ENCODE measurements at places on chromosomes 13 and 19. TPM values are rescaled to one million over a fixed set of nuclear protein-coding genes. Genes with fewer than 3 reads are reported as not detected.

GRCh38 chr13:87887459-87888123 is 216.4 kb downstream of the SLITRK5 start:
- DNase-seq: no peak

DNA sequence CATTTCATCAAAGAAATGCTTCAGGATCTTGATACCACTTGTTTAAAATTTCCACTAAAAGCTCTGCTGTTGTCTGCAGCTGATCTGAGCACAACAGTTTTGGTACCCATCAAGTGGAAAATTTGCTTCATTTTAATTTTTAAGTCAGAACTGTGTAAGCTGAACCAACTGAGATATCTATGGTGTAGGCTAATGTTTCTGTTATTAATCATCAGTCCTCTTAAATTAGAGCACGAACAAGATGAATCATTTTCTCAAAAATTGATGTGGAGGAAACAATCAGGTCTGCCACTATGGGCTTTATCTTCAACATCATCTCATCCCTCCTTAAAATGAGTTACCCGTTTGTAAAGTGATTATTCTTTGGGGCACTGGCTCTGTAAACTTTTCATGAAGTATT is 221.5 kb upstream of the NBEA start:
- DNase-seq: no peak

- DNase-seq: peak; percentile 84
These were observed 8.7 kb downstream of the MAP2K2 start for GRCh38 chr19:4115050-4115817.

GRCh38 chr13:19618977-19619376 is 14.5 kb upstream of the MPHOSPH8 start:
- DNase-seq: no peak

GRCh38 chr13:103371271-103371670 is 305.1 kb upstream of the SLC10A2 start:
- DNase-seq: no peak

- DNase-seq: peak; percentile 52
These were observed 380.0 kb upstream of the SGCG start for GRCh38 chr13:22800526-22801401.

DNA sequence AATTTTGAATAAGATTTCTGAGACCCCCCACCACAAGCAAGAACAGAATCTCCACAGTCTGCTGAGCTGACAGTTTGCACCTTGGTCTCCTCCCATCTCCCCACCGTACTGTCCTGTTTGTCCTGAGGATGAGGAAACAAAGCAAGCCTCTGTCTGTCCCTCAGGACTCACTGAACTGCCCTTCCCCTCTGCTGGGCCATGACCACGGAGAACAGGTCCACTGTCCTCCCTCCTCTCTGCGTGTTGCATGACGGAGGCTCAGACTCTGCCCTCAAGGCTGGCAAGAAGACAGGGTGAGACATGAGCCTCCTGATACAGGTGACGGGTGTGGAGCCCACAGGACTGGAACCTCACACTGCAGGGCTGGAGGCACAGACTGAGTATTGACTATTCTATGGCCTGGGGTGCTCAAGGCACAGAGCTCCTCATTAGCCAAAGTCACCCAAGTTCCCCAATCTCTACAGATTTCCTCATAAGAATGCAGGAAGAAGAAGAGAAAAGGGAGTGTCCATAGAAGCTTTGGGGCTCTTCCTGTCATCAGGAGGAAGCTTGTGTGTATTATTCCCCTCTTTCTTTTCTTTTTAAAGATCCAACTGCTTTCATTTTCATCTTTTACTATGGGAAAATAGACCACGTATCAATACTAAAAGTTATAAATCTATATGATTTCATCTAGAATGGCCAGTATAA is 22.4 kb upstream of the RGCC start:
- no peak for DNase-seq

DNA sequence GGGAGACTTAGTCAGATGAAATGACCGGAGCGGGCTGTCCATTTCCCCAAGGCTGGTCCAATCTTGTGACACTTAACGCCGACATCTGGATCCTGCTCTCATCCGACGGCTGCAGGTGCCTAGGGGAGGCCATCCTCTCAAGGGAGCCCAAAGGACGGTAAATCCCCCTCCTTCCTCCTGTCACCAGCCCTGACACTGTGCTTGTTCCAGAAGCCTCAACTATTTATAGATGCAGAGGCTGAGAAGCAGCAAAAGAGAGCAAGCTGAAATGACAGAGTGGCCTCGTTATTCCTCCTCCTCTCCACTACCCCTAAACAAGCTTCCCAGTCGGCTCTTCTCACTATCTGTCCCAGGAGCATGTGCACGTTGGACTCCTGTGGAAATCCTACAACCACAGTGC is 533.7 kb downstream of the LIG4 start:
- no peak for DNase-seq

GRCh38 chr19:33492951-33493350 is 28.6 kb downstream of the PEPD start:
- DNase-seq: no peak

DNA sequence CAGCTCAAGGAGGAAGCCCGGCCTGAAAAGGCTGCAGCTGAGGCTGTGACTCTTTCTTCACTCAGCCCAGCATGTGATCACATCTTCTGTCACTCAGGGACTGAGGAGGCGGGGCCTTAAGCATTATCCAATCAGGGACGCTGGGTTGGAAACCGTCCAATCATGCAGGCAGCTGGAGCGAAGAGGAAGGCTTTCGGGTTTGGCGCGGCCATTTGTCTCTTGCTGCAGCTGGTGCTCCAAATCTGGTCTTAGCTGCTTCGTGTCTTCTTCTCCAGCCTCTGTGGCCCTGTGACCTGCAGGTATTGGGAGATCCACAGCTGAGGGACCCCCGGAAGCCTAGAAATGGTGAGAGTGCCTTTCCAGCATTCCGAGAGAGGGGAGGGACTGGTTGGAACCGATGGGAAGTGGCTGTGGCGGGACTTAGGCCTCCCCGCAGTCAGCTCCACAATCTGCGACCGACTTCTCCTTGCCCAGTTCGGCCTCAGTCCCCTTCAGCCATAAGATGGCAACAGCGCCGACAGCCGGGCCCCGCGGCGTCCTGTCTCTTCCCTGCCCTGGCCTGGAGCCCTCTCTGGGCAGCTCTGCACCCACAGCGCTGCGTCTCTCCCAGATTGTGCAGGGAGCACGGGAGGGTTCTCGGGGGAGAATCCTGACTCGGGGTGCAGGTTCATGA is at the start of gene ZNF90:
Gene ZNF90, plus strand, starts transcription at position 210 of the 673 bp plus-strand sequence. Its CDS starts 133 bp downstream, at position 343.
- peak; percentile 91 for DNase-seq

GRCh38 chr13:95217920-95218830 is 83.1 kb downstream of the ABCC4 start:
- no peak for DNase-seq

- DNase-seq: no peak
These were observed 25.5 kb downstream of the ELL start for GRCh38 chr19:18496167-18496979.

GRCh38 chr13:74131227-74131626 is 3.0 kb downstream of the KLF12 start:
- DNase-seq: no peak

DNA sequence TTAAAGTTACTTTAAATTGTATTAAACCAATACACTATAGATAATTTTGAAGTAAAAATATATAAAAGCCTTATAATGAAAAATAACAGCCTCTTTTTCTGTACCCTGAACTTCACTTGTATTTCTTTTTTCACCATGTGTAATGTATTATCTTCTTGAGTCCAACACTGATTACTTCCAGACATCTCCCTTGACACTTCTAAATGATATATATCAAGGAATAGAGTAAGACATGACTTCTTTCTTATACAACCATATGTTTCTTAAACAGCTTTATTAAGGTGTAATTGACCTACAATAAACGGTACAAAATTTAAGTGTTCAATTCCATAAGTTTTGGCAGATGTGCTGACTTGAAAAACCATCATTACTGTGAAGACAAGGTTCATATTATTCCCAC is 531.9 kb downstream of the OLFM4 start:
- no peak for DNase-seq

DNA sequence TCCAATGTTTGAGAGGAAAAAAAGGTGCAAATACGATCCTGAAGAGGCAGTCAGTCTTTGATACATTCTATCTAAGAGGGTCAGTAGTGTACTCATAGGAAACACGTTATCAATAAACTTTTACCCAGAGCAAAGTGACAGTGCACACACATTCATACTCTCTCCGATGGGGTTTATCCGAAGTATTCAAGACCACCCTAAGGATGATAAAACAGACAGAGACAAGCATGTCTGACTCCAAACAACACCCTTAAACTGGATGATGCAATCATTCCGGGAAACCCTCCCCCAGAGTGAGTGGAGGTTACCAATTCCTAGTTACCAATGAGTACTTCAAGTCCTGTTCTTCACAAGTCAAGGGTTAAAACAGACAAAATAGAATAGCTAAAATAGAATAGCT is 79.1 kb downstream of the DNAJC3 start:
- no peak for DNase-seq

DNA sequence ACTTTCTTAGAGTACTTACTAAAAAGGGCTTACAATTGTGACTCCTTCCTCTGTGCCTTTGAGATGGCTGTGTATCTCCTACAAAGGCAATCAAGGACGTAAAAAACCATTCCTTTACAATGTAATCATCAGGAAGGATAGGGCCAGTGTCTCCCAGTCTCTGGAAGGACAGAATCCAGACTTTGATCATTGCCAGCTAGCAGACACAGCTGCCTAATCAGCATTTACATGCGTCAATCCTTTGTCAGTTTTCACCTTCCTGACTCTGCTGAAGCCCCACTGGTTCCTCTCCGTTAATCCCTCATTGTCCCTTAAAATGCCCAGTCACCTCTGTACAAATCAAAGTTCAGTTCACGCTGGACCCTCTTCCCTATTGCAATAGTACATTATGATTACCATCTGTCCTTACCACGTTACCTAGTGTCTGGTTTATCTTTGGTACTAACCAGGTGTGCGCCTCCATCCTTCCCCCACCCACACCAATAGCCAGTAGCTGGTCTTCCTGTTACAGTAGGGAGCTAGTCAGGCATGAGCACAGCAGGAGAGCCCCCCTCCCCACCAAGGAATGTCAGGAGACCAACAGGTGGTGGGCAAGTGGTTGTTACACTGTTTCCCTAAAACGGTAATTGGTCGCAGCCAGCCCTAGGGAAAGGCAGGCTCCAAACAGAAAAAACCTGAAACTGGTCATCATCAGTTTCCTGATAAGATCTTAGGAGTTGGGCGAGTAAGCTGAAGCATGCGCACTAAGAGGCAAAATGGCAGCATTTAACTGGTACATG is 49.7 kb downstream of the TGDS start:
- no peak for DNase-seq

DNA sequence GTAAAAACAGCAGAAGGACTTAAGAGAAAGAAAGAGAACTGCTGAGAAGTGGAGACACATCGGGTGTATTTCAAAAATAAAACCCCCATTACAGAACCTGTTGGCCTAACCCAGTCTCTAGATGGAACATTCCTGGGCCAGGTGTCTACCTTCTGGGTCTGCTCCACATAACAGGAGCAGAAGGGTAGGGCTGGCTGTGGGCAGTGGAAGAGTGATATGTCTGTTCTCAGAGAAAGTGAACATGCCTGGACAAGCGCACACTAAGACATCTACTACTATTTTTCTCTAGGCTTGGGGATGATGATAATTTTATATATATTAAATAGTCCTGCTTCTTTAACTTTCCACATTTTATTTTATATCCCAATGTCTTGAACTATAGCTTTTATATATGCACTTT is 267.1 kb downstream of the TBC1D4 start:
- no peak for DNase-seq

- DNase-seq: peak; percentile 38
These were observed 1.3 kb downstream of the FARP1 start for GRCh38 chr13:98144027-98144741.

DNA sequence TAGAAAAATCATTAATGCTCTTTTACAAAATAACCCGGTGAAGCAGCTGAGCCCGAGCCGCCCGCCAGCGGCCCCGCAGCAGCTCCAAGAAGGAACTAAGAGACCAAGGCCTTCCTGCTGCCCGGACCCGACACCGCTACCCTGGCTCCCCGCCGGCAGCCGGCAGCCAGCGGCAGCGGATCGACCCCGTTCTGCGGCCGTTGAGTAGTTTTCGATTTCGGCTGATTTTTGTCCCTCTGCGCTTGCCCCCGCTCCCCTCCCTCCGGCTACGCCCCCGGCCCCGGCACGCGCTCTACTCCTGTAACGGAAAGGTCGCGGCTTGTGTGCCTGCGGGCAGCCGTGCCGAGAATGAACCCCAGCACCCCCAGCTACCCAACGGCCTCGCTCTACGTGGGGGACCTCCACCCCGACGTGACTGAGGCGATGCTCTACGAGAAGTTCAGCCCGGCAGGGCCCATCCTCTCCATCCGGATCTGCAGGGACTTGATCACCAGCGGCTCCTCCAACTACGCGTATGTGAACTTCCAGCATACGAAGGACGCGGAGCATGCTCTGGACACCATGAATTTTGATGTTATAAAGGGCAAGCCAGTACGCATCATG is at the start of gene PABPC3:
Gene PABPC3, plus strand, starts transcription at position 286 of the 603 bp plus-strand sequence. Its CDS starts 63 bp downstream, at position 349.
- DNase-seq: no peak

- DNase-seq: no peak
These were observed 4.1 kb downstream of the KANK2 start for GRCh38 chr19:11192957-11193939.

DNA sequence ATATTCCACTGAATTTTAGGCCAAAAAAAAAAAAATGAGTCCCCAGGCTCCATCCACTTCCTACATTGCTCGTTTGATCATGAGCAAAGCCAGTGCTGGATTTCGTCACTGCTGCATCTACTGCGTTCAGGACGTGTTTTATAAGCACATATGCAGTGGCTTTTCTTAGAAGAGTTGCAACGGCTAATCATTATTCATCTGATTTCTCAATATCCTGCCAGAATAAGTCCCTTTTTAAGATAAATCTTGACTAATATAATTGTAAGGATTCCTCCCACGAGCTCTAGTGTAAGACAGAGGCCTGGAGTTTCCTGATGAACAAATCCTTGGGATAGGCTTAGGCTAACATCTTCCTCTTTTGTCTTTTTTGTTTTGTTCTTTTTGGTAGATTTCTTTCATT is 19.5 kb downstream of the FAM124A start:
- no peak for DNase-seq

- no peak for DNase-seq
These were observed 275.1 kb downstream of the SHISA2 start for GRCh38 chr13:25776722-25777121.

DNA sequence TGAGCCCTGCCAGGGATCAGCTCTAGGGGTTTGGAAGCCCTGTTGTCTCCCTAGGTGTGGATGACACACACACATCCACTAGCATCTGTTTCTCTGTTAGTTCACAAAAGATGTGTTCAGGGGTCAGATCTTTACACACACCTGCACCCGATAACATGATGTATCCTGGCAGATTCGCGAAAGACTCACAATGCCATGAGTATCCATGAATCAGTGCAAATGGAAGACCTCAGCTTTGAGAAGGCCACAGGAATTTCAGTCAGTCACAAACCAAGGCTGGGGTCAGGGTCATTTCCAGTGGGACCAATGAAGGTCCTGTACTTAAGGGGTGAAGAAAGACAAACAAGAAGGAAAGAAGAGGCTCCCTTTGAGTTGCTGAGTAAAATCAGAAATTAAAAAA is 898.2 kb downstream of the UQCRFS1 start:
- no peak for DNase-seq

The ZNF541 gene
- 14.5 TPM for polyA plus RNA-seq

The CD22 gene
- polyA plus RNA-seq: 3.5 TPM

The MATK gene
- 3.5 TPM for polyA plus RNA-seq

The CALR gene
- polyA plus RNA-seq: 336 TPM

The KLK3 gene
- 26.0 TPM for polyA plus RNA-seq

The LYPD3 gene
- polyA plus RNA-seq: 0.73 TPM

The KDELR1 gene
- 110 TPM for polyA plus RNA-seq

The TNFSF13B gene
- polyA plus RNA-seq: 16.1 TPM

The ARID3A gene
- polyA plus RNA-seq: 2.1 TPM

The ZSCAN4 gene
- polyA plus RNA-seq: 0.07 TPM

All from adrenal gland (tissue), 19 donors.